ENCODE measurements at places on chromosomes 7 and 10. TPM values are rescaled to one million over a fixed set of nuclear protein-coding genes. Genes with fewer than 3 reads are reported as not detected.

DNA sequence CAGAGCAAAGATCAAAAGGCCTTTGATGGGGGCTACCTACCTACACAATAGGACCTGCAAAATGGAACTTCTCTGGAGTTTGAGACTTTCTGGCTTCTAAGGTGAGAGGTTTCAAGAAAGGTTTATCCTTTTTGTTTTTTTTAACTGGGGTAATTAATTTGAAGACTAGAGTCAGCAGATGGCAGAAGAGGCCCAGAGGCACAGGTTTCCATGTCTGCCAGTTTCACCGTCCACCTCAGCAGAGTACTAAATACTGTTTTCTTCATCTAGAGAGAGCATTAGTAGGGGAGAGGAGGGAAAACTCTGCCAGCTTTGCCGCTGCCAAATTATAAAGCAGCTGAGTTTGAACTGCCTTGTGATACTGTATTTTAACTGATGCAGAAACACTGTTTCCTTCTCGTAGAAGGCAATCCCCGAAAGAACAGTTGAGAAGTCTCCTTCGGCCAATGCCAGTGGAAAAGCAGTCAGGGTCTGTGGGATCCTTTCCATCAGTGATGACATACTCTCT, 138.7 kb downstream of the SLC25A13 start:
- DNase-seq = no peak

- DNase-seq = no peak
These were observed 8.7 kb downstream of the SLC18A2 start for GRCh38 chr10:117249493-117250093.

DNA sequence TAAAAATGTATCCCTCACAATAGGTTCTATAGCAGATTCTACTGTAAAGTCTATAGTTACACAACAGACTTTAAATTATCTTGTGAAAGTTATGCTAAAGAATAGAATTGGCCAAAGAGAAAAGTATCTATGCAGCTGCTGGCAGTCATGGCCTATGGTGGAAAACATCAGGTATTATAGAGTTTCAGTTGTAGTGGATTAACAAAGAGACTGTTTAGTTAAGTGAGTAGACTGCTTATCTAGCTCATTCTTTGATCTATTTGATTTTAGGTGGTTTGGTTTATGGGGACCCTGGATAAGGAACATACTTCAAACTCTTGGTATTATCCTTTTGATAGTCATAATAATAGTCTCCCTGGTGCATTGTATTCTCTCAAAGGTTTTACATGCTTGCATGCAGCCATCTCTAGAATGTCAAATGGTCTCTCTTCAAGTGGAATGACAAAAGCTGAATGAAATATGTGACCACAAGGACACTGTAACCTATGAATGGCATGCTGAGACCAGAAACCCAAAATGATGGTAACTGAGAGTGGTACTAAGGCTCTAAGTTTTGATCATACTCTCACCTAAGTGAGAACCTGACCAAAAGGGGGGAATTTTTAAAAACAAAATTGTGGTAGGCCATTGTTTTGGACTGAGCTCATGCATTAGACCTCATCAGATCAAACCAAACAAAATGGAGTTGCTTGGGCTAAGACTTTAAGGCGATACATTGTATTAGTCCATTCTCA, 54.9 kb upstream of the NAMPT start:
- no peak for DNase-seq

The IFIT1B gene
- total RNA-seq = not detected
